NCI-H1417 treated with DMSO at 0.1 percent for 48 hours (cell line): ENCODE measurements at places on chromosomes 11 and 22.

DNA sequence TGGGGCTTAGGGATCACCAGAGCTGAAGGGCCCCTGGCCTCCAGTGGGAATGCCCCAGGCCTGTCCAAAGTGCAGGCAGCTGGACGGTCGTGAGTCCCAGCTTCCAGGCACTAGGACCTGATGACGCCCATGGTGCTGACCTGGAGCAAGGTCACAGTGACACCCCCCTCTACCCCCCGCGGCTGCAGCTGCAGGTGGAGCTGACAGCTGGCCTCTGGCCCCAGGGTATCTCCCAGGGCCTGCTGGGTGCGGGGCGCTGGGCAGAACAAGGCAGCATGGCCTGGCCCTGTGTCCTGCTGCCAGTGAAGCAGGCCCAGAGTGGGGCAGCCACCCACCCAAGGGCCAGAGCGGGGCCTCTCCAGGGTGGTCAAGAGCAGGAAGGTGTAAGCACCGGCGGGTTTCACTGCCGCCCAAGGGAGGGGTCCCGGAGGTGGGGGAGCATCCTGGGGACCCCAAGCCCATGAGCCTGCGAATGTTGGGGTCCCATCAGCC is 553 bp upstream of the TCIRG1 start:
- DNase-seq, result no peak

GRCh38 chr11:47340980-47341775 is 11.3 kb downstream of the MYBPC3 start:
- no peak for DNase-seq

- peak; percentile 61 for DNase-seq
Observed at GRCh38 chr11:82867495-82868082, 32.6 kb downstream of the PRCP start.

GRCh38 chr11:17734986-17735817 is 621 bp downstream of the KCNC1 start:
- DNase-seq, result no peak

DNA sequence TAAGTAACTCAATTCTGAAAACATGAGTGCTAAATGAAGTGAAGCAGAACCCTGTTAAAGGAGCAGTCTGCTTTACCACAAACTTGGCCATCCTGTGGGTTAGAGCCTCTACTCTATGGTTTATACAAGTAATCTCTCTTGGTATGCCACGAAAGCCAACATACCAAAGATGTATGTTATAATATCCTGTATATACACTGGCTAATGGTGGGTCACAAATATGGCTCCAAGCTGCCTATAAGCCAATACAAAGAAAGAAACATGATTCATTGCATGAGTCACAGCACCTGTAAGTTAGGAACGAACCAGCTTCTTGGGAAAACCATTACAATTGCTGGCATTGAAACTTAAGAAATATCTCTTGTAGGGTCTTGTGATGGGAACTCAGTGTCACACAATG is 16.1 kb downstream of the XRRA1 start:
- DNase-seq, result no peak

GRCh38 chr11:103170865-103171264 is 61.6 kb downstream of the DYNC2H1 start:
- no peak for DNase-seq

GRCh38 chr22:19700790-19701419 is 13.4 kb upstream of the SEPTIN5 start:
- no peak for DNase-seq

DNA sequence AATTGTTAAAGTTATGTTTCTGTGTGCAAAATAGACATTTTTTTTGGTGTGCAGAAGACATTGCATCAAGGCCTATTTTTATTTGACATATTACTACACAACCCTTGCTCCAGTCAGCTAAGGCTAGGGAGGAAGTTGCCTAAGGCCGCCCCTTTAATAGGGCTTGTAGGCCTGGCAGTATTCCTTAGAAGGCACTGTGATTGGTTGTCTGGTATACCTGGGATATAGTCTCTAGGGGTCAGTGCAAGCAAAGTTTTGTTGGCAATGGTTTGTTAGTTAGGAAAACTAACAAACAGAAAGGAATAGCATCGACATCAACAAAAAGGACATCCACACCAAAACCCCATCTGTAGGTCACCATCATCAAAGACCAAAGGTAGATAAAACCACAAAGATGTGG is 16.9 kb downstream of the CCDC15 start:
- no peak for DNase-seq

DNA sequence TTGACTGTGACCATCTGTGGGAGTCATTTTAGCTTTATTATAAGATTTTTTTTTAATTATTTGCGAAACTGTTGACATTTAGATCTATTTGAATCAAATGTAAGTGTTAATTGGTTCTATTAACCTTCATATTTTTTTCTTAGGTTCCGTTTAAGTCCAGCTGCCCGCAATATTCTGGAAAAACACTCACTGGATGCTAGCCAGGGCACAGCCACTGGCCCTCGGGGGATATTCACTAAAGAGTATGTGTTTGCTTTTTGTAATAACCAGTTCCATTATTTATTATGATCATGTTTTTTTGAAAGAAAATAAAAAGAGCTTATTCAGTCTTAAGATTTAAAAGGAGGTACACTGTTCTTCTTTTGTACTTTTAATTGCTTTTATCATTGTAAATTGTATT is 43.9 kb downstream of the PDHX start:
- peak; percentile 68 for DNase-seq

DNA sequence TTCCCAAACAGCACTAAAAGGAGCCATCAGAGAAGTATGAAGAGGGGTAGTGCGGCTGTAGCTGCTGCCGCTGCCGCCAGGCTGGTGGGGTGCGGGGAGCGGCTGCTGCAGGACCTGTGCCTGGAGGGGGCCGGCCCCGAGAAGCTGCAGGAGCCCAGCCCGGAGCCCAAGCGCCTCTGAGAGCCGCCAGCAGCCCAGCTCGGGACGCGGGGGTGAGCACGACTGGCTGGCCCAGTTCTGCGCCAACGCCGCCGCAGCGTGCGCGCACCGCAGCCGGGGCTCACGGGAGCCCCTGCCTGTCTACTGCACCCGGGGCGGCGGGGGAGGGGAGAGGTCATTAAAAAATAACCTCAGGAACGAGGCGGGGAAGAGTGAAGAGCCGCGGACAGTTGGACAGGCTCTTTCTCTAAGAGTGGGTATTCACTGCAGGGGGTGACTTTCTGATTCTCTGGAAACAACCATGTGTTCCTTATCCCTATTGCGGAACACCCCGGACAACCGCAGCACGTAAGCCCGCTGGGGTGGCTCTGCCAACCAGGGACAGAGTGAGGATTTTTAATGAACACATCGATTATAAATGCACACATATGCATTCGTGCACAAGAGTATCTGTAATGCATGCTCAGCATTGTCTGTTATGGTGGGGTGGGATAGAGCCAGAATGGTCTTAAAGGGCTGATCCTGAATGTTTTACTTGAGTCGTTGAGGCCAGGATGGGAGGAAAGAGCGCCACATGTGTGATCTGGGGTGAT is 453 bp downstream of the GAS2 start:
- DNase-seq, result no peak

GRCh38 chr11:64334764-64335735 is 5.0 kb upstream of the CCDC88B start:
- DNase-seq, result peak; percentile 18

DNA sequence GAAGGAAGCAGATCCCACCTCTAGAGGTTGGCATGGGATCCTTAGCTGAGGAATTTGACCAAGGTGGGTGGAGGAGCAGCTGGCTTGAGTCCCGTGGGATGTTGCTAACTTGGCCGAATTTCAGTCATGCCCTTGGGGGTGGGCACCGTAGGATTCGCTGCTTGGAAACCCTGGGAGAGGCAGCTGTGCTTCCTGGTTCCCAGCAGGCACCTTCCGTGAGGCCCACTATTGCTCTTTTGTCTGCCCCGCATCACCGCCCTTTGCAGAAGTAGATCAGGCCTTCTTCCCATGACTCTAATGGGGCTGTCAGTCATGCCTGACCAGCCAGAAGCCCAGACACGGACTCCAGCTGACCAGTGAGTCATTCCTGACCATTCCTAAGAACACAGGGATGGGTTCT is 292.3 kb upstream of the SYN3 start:
- DNase-seq, result no peak

GRCh38 chr11:109132539-109132938 is 289.5 kb upstream of the C11orf87 start:
- DNase-seq, result no peak

DNA sequence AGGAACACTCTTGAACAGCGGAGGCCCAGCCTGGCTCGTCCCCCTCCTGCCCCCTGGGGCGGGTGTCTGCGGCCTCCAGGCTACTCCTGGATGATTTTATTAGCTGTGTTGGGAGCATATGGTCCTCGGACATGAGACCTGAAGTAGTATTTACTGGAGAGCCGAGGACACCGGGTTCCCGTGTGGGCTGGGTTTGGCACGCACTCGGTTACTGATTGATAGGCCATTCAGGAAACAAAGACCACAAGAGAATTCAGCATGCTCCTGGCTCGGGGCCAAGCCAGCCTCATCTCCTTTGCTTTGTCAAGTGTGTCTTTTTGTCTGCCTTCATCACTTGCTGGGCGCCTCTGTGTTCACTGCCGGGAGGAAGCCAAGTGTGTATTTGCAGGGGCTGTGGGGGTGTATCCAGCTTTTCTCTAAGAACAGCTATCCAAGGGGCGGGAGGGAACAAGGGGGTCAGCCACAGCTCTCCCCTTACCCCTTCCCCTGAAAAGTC is 9.7 kb downstream of the FXYD2 start:
- peak; percentile 70 for DNase-seq

DNA sequence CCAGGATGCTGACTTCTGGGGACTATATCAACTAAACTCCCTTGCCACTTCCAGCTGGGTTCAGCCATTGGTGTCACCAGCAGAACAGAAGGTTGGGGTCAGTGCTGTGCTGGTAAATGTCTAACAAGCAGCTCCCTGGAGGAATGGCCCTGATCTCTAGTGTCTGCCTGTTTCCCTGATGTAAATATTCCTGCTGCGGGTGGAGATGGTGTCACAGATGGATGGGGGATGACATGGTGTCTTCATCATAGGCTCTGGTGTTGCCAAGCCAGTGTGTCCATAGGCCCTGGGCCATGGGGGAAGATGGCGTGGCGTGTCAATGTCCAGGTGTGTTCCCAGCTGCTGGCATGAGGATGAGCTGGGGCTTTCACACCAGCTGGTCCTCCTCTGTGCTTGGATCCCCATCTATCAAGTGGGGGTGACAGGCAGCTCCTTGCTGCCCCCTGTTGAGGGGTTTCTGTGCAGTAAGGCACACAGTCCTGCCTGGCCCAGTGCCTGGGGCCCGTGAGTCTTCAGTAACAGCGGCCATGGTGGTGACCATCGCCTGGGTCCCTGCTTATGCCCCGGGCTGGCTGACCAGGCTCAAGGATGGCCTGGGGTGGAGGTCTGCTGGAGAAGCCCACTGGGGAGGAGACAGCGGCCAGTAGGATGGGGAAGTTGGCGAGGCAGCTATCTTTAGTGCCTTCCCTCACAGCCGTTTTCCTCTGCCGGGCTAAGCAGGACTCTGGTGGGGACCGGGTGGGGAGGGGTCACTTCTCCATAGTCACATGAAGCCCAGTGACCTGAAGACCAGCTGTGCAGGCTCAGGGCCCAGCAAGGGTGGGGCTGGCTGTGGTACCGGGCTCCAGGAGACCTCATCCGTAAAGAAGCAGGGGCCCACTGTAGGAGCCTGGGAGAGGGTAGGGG is 12.7 kb downstream of the RPL3 start:
- no peak for DNase-seq

GRCh38 chr22:28027453-28028448 is 108.7 kb upstream of the PITPNB start:
- DNase-seq, result no peak

- DNase-seq, result no peak
Observed at GRCh38 chr11:27514076-27514475, 7.5 kb upstream of the LIN7C start.

DNA sequence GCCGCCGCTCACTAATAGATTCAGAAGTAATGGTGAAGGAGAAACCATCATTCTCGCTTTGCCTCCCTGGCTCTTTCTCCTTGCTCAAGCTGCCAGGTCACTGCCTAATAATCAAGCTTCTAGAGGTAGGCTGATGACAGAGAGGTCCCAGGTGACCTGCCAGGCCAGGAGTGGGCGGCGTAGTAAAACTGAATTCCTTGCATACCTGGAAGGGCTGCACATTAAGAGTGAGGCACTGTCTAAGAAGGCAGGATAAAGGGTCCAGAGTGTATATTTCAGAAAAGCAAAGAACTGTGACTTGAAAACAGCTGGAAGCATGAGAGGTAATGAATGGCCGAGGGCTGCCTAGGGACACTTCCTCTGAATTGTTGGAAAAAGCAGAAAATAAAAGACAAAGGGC is 4.1 kb downstream of the SYT13 start:
- no peak for DNase-seq

GRCh38 chr11:3835751-3836150 is 5.0 kb downstream of the RHOG start:
- DNase-seq, result no peak

DNA sequence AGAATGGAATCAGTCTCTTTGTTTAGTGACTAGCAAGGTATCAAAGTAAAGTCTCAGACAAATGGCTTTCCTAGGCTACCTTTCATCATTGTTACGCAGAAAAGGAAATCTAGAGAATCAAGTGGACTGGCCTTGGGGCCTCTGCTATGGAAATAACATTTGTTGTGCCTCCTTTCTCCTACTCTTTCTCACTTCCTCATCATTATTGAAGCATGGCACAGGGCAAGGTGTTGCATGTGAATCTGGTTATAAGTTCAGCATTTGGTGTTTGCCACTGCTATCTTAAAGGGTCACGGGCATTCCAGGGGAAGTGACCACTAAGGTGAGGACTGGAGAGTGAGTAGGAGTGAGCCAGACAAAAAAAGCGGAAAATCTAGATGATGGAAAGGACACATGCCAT is 54.9 kb downstream of the GLYATL1 start:
- no peak for DNase-seq

DNA sequence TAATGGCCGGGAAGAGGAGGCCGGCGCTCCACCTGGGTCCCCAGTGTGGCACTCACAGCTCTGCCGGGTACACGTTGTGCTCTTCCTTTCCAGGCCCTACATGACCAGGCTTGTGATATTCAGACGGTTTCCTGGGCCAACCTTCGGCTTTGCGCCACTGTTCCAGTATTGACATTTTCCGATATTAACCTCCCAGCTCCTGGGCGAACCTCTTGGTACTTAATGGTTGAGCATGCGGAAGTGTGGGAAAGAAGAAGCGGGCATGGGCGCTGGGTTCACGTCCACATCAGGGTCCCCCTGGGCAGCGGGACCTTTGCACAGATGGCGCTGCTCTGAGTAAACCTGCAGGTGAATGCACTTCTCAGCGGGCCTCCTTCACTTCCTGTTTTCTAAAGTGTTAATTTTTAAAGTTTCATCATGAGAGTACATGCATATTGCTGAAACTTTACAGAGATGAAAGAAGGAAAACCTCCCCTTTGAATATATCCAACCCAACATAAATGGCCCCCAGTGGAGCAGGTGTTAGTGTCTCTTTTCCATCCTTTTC is 286.7 kb downstream of the TBC1D22A start:
- DNase-seq, result no peak

DNA sequence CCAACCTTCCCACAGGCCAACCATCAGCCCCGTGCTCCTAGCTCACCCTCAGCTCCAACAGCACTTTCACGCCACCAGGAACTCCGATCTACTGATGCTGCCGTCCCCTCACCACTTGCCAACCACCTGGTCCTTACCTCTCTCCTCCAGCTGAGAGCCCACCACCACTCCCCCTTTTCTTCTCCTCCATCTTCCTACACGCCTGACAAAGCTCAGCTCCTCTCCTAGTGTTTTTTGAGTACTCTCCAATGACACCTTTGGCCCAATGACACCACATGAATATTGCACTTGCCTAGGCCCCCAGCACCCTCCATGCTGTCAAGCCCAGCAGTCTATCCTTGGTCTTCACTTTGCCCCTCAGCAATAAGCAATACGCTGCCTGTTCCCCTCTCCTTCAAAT is 30.7 kb downstream of the HIRA start:
- DNase-seq, result no peak
